ENCODE measurements at places on chromosomes 4 and X.

DNA sequence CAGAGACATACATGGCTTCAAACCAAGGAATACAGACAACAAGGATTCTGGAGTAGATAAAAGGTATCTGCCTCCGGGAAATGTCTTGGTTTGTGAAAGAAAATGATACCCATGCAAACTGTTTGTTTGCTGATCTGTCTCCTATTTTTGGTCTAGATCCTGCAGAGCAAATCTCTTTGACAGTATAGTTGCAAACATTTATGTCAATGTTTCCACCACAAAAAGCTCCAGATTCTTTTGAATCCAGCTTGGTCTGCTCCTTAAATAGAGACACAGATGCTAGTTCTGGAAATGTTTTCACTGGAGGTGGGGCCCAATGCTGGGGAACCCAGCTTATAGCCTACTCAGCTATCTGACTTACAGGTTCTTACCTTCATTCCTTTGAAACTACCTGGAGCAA is 119.7 kb downstream of the ATG4A start:
- no peak for DNase-seq

- no peak for DNase-seq
These were observed 18.7 kb upstream of the CDKL5 start for GRCh38 chrX:18406531-18407266.

DNA sequence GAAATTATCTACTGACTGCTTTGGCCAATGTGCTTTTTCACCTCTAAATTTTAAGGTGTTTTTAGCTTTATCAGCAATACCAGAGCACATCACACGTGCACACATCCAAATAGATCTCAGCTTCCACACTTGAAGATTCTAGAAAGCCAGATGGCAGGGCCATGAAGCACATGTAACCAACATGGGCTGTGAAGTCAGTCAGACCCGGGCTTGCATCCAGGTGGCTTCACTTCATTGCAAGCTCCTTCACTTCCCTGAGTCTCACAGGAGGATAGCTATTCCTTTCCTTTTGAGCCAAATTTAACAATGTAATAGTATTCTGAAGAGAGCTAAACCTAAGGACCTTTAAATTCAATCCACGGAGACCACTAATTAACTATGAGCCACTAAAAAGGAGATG is 86.5 kb downstream of the SH3RF1 start:
- no peak for DNase-seq

GRCh38 chr4:135274416-135274815 is 1072.8 kb upstream of the PABPC4L start:
- DNase-seq, result no peak

DNA sequence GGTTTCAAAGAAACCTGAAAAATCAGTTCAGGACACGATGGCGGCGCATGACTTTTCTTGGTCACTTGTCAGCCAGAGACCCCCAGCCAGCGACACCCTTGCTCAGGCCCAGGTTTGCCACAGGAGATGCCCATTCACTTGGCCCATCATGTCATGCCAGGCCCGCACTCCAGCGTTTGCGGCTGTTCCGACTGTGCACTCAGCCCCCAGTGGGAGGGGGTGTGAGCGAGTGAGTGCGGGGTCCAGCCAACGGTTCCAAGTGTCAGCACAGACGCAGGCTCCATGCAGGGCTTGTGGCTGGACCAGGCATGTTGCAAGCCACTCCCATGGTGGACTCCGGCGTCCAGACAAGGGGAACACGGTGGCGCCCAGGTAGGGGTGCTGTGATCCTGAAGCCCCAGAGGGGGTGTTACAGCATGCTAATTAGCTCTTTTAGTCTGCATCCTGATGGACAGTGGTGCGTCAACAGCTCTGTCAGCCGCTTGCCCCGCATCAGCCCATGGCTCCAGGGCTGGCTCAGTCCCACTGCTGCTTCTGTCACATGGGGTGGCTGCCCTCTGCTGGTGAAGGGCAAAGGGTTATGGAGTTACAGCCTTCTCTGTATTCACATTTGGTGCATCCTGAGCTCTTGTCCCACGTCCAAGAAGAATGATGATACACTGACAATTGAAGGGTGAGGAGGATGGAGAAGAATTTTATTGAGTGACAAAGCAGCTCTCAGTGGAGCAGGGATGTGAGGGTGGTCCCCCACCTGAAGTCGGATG is 3.7 kb upstream of the MAEA start:
- peak; percentile 27 for DNase-seq

GRCh38 chrX:136019226-136019625 is 34.0 kb downstream of the SLC9A6 start:
- no peak for DNase-seq

DNA sequence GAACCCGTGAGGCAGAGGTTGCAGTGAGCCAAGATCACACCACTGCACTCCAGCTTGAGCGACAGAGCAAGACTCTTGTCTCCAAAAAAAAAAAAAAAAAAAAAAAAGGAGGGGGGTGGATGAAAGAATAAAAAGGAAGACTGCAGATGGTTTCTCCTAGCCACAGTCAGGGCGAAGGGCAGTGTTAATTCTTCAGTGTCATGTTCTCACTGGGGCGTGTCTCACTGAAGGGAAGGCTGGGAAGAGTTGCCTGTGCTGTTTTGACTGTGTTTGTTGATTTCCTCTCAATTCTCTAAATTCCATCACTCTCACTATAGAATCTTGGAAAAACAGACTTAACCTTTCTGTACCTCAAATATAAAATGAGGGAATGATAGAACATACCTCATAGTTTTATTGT is 71.6 kb upstream of the DHX15 start:
- DNase-seq, result no peak

Data from B cell (primary cell).